Ovary (tissue), 10 donors: ENCODE measurements at places on chromosomes 2 and 18.

- no peak for DNase-seq
Measured at GRCh38 chr2:71528131-71528591, 74.8 kb downstream of the DYSF start.

DNA sequence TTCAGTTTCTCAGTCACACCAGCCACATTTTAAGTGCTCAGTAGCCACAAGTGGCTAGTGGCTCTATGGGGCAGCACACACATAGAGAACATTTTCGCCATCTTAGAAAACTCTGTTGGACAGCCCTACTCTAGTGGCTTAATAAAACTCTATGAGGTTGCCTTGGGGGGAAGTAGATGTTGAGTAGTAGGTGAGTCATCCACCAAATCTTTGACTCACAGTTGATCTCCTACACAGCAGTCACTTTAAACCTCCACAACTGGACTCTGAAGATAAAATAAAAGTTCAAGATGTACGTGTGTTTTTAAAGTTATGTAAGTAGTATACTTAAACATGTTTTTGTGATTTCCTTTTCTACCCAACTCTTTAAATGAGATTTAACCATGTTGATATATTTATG is 379.0 kb downstream of the SETBP1 start:
- no peak for DNase-seq

- peak; percentile 45 for DNase-seq
Measured at GRCh38 chr2:240021488-240022104, 3.5 kb downstream of the NDUFA10 start.

DNA sequence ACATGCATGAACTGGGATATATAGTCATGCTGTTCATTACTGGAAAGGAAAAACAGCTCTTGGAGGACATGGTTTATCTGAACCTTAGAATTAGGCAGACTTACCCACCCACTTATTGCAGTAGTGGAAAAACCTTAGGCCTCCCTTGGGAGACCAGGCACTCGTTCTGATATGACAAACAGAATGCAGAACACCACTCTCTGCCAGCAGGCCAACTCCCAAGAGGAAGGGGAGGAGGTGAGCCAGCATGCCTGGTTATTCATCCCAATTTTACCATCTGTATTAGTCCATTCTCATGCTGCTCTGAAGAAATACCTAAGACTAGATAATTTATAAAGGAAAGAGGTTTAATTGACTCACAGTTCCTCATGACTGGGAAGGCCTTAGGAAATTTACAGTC is 17.5 kb downstream of the C18orf63 start:
- DNase-seq: no peak

- no peak for DNase-seq
Measured at GRCh38 chr2:128596396-128597120, 277.9 kb upstream of the HS6ST1 start.

GRCh38 chr2:183000846-183001245 is 37.4 kb downstream of the NCKAP1 start:
- DNase-seq: no peak

- no peak for DNase-seq
Measured at GRCh38 chr2:176544991-176545956, 276.0 kb downstream of the MTX2 start.
